GM23338 (cell line): ENCODE measurements at places on chromosomes 2 and 18.

GRCh38 chr2:133657591-133657990 is 89.3 kb upstream of the NCKAP5 start:
- no peak for DNase-seq

- DNase-seq = no peak
Observed at GRCh38 chr2:44999540-44999939, 9.7 kb downstream of the SIX2 start.

DNA sequence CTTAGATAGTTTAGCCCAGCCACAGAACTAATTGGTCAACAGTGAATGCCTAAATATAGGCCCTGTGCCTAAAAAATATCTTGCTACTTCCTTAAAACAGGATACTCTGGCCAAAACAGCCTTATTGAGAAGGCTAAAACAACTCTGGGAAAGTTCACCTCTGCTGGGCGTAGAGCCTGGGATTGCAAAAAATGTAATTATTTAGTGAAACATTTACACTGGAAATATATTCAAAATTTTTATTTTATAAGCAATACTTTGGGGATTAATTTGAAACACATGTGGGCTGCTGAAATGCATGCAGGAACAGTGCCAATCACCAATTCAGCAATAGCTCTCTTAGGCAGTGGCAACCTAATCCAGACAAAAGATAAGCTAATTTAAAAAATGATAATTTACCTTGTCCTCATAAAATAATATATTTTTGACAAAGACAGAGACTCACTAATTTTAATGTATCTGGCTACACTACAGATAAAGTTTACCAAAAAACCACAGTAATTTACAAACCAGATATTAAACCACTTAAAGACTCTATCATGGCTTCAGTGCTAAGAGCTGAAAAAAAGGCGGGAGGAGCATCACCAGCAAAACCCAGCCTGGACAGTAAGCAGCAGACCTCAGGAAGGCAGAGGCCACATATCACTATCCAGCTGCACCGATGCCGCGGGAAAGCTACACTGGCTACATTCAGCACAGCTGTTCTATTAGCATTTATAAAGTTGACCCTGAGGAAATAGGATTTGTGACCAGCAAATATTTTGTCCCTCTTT is 18.5 kb downstream of the TRAK2 start:
- peak; percentile 28 for DNase-seq

- DNase-seq = peak; percentile 23
Observed at GRCh38 chr2:20578895-20579825, 71.7 kb downstream of the HS1BP3 start.

- DNase-seq = no peak
Observed at GRCh38 chr2:150156415-150156814, 331.1 kb downstream of the RND3 start.

- DNase-seq = peak; percentile 11
Observed at GRCh38 chr2:134399096-134399495, 145.2 kb downstream of the MGAT5 start.

GRCh38 chr2:47174733-47175361 is 19.7 kb upstream of the STPG4 start:
- peak; percentile 45 for DNase-seq

GRCh38 chr2:239193401-239193811 is 207.4 kb downstream of the HDAC4 start:
- no peak for DNase-seq

GRCh38 chr2:203126996-203127395 is 111.8 kb upstream of the CYP20A1 start:
- no peak for DNase-seq

GRCh38 chr18:8814206-8814605 is 108.8 kb downstream of the MTCL1 start:
- no peak for DNase-seq

DNA sequence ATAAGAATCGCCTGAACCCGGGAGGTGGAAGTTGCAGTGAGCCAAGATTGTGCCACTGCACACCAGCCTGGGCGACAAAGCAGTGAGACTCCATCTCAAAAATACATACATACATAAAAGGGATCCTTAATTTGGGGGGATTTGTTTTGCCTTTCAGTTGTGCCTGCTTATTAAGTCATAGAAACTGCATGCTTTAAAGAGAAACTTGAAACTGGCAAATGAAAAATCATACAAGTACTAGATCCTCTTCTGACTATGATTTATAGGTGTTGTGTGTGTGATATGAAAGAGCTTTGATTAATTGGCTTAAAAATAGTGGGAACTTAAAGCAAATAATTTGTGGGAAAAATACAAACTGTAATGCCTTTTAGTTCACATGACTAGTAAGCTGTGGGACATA is 963.7 kb downstream of the CNTNAP5 start:
- no peak for DNase-seq

DNA sequence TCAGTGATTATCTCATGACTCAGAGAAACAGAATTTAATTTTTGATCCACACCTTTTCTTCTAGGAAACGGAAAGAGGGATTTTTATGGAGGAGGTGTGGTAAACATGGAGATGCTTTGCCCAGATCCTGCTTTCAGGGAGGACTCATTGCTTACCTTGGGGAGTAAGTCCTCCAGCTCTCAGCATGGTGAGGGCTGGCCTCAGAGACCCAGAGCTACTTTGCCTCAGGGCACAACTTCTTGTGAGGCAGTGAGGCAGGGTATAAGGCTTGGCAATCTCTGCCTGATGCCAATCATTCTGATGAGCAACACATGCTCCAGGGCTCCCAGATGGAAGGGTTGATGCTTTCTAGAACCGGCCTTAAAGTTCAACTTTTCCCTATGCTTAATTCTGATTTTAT is 189.9 kb upstream of the DCC start:
- no peak for DNase-seq

- no peak for DNase-seq
Observed at GRCh38 chr18:73479477-73479876, 611.7 kb upstream of the NETO1 start.

DNA sequence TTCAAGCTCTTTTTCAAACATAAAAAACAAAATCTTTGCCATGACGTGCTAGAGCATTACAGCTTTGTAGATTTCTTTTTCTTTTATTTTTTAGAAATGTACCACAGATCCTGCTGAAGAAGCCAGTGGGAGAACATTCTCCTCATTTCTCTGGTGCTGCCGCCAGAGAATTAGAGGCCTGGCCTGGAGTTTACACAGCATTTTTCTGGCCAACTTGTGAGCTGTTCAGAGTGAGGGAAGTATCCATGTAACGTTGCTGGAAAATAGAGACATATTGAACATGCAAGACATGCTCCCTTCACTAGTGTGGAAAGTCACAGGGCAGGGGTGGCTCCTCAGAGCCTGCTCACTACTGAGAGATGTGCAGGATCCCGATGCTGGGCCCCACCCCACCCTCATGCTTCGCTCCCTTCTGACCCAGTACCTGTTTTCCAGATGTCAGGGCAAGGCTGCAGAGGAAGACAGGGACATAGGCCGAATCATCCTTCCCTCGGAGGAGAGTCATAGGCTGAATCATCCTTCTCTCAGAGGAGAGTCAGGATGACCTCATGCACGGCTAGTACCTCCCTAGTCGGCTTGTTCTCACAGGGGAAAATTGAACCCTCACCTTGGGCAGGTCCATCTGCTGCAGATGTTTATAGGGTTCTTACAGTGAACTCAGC is 298.5 kb downstream of the INSIG2 start:
- DNase-seq = no peak

DNA sequence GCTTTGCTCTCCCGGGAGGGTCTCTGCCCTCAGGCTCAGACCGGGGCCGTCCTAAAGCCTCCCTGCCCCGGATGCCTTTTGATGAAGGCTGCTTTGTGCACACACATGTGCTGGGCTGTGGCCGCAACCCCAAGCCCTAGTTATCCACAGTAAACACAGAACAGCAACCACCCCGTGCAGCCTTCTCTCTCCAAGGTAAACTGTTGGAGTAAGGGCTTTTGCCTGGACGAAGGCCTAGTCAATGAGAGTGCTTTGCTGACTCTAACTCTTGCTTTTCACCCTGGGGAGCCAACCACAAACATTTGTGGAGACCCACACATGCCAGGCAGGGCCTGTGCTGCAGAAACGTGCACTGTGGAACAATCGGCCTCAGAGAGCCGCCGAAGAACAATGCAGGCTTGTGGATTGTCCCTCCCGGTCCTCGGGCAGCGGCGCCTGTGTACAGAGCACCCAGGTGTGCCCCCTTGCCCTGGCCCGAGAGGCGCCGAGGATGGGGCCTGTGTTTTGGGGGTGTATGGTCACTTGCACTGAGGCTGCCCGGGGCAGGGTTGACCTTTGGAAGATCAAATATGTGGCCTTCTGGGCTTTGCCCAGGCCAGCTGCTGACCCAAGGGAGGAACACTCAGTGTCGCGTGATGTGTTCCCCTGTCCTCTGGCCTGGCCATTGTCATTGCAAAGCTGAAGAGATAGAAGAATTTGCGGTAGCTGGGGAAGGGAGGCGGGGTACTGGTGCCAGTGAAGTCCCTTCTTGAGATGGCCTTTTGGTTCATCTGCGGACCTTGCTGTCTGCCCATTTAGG is 37.0 kb downstream of the CTIF start:
- DNase-seq = no peak

DNA sequence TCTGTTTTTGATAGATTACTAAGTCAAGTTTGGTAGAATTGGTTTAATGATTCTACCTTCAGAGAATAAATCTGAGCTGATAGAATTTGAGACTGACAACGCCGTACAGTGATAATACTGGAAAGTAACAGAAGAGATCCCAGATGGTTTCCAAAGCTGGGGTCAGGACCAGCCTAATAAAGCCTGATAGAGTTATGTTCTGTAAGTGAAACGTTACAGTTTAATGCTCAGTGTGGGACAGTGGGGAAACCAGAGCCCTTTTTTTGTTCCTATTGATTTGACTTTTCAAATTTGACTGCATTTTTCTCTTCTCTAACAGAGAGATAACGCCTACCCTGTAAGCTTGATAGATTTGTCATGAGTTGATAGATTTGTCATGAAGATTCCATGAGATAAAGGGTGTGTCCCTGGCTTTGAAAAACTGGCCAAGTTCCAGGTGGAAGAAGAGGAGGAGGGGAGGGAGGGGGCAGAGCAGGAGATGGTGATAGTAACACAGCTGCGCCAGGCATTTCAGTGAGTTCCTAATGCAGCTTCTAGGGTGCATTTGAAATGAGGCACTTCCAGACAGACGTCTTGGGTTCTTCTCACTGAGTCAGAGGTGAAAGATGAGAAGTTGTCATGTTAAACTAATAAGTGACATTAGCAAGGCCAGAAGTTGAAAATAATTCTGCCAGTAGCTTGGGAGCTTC is 65.1 kb downstream of the CERS6 start:
- DNase-seq = peak; percentile 27

GRCh38 chr2:33476793-33477190 is 343 bp downstream of the RASGRP3 start:
- no peak for DNase-seq

DNA sequence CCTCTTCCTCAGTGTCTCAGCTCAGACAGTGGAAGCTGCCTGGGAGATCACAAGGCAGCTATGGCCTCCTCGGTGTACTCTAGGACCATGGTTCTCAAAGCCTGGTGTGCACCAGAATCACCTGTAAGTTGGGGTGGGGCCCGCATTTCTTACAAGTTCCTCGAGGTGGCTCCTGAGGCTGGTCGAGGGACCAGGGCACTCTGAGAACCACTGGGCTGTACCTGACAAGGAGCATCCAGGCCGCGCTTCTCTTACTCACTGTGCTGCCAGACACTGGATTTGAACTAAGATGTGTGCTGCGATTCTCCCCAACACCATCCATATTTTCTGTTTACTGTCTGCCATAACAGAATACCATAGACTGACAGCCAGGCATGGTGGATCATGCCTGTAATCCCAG is 59.5 kb downstream of the DIPK1C start:
- DNase-seq = no peak

DNA sequence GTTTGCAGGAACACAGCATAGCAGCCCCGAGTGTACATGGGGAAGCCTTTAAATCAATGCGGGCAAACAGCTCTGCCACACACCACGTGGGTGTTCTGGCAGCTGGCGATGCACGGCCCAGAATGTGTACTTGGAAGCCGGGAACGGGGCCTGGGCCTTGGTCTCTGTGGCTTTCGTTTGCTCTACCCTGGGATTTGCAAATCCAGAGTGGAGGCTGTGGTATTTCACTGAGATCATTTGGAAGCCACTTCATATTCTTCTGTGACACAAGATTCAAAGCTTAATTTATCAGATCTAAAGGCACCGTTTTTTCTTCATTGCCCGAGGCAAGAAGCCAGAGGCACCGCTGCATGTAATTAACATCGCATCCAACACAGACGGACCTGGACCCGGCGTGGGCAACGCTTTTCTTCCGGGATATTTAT is 246.3 kb upstream of the MYT1L start:
- DNase-seq = no peak

DNA sequence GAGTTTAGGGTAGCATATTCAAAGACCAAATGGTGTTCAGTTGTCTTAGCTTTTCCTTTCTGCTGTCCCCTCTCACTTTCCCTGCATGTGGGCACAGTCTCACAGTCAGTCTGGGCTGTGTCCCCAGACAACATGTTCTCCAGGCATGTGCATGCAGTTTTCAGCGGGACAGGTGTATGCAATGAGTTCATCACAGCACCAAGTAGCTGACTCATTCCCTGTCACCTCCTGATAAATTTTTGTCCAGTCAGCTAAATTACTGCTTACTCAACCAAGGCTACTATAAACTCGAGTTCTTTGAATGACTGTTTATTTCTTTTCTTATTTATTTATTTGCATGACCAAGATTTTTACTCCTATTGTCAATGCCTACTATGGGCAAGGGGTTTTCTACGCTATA is 148.8 kb upstream of the CDH19 start:
- no peak for DNase-seq

DNA sequence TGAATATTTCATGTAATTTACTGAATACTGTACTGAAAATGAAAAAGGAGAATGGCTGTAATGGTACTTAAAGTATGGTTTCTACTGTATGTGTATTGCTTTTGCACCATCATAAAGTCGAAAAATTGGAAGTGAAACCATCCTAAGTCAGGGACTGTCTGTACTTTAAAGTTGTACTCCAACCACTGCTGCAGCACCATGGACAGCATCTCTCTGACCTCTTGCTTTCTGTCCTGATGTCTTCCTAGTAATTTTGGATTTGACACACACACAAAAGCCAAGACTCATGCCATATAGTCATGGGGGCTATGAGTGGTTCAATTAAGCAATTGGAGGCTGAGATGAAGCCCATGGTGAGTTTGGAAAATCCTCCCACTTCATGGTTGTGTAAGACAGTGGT is 256.3 kb upstream of the PKDCC start:
- peak; percentile 60 for DNase-seq
